ENCODE measurements at places on chromosomes 7 and 10. TPM values are rescaled to one million over a fixed set of nuclear protein-coding genes. Genes with fewer than 3 reads are reported as not detected.

The EPO gene
- 10.3 TPM for total RNA-seq

The ITGA8 gene
- not detected for total RNA-seq

The ANKRD61 gene
- total RNA-seq: not detected

GRCh38 chr10:15223174-15223573 lies 54.7 kb upstream of the NMT2 start:
- DNase-seq: no peak

DNA sequence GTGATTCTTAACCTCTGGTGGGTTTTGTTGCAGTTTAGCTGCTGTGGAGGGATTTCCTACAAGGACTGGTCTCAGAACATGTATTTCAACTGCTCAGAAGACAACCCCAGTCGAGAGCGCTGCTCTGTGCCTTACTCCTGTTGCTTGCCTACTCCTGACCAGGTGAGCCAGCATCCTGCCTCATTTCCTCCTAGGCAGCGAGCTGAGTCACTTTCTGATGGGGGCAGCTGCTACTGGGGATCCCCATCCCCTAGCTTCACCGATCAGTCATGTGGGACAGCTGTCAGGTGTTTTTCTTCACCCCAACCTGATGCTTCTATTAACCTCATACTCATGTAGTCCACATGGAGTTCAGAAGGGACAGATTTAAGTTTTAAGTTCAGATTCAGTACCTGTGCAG lies 21.7 kb upstream of the SMO start:
- no peak for DNase-seq

- DNase-seq: no peak
Observed at GRCh38 chr10:131698232-131698631, 202.6 kb upstream of the PPP2R2D start.
